ENCODE measurements at places on chromosomes 7 and 10.

GRCh38 chr7:122438006-122438405 lies 133.5 kb upstream of the FEZF1 start:
- DNase-seq: no peak

GRCh38 chr7:128031901-128032604 lies 816 bp upstream of the LRRC4 start:
- DNase-seq: peak; percentile 49

GRCh38 chr7:90726623-90727022 lies 130.5 kb downstream of the CDK14 start:
- no peak for DNase-seq

DNA sequence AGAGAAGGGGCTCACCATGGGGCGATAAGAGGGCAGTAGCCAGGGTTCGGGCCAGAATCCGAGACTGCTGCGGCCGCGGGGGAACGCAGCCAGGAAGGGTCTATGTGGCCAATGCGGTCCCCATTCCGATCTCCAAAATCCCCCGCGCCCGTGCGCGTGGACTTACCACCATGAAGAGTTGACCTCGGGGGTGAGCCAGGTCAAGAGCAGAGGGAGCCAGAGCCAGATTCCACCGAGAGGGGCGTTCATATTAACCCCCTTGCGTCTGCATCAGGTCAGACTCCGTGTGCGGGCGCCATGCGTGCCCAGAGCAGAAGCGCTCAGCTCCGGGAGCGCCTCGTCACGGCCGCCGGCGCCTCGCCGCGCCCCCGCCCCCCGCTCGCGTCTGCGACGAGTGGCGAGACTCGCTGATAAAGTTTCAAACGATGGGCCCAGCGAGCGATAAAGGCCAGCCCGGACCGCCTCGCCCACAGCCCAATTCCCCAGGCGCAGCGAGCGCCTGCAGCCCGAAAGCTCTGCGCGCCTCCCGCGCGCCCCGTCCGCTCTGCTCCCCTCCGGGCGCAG lies at the start of gene WNT2:
Gene WNT2, minus strand, starts transcription at position 318 of the 564 bp plus-strand sequence. Its CDS starts 69 bp downstream, at position 249.
- DNase-seq: no peak

GRCh38 chr7:26627891-26628341 lies 236.5 kb downstream of the SKAP2 start:
- DNase-seq: no peak

- no peak for DNase-seq
Measured at GRCh38 chr10:102675011-102675665, 30.9 kb downstream of the TRIM8 start.

GRCh38 chr7:102888561-102889233 lies 24.1 kb upstream of the LRRC17 start:
- DNase-seq: no peak

DNA sequence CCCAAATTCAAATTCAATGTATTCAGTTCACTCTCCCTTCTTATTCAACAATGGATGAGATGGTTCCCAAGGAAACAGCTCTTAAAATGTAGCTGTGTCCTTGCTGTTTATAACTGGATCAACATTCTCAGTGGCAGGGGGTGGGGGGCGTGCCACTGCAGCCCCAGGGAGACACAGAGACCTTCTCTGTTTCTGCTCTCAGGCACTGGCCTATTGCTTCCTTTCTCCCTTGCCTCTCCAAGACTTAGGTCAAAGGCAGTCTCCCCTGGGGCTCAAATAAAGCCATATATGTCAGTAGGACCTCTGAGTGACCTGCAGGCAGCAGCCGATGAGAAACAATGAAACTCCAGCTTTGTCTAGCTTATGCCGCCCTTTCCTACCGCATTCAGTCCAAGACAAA lies 20.7 kb downstream of the VSTM4 start:
- DNase-seq: no peak

- DNase-seq: no peak
Measured at GRCh38 chr7:25906760-25907159, 245.2 kb upstream of the NFE2L3 start.

DNA sequence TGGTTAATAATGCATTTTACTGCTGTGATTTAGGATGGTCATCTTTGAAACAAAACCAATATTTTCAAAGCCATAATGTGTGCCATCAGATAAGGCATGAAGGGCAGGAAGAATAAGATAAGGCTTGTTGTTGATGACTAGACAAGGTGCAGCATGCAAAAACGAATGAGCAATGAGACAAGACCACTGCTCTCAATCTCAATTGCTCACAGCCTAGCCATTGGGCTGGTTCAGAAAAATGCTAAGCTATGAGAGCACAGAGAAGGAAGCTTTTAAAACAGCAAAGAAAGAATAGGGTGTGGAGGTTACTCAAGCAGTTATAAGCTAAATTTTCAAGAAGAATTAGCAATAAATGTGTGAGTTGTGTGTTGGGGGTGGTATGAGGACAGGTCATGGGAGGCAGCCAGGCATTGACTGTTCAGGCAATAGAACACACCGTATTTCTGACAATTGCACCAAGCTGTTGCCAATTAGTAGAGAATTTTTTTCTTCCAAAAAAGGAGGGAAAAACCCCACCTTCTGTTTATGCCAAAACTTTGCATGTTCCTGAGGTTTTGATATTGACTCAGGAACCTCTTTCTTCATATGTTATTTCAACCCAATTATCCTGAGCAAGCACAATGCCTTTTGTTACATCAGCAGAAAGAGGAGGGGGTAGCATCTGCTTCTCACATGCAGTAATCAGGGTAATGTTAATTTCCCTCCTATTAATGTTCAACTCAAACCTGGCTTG lies 276.5 kb downstream of the HDAC9 start:
- DNase-seq: no peak

DNA sequence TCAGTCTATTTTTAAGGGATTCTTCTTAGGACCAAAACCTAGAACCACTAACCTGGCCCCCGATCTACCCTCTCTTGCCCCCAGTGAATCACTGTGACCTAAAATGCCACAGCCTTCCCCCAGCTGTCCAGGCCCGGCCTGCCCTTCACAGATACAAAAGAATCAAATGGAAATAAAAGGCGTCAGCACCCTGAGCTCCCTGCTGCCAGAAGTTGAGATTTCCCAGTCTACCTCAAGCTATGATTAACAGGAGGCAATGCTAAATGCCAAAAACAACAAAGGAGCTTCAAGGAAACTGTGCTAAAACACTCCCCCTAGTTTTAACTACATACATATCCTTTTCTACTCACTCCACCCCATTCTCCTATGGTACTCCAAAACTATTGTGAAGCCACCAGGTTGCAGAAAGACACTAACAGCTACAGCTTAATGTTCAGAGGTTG lies 67.8 kb downstream of the GSAP start:
- no peak for DNase-seq

GRCh38 chr7:99000196-99000903 lies 122.0 kb downstream of the TRRAP start:
- no peak for DNase-seq

DNA sequence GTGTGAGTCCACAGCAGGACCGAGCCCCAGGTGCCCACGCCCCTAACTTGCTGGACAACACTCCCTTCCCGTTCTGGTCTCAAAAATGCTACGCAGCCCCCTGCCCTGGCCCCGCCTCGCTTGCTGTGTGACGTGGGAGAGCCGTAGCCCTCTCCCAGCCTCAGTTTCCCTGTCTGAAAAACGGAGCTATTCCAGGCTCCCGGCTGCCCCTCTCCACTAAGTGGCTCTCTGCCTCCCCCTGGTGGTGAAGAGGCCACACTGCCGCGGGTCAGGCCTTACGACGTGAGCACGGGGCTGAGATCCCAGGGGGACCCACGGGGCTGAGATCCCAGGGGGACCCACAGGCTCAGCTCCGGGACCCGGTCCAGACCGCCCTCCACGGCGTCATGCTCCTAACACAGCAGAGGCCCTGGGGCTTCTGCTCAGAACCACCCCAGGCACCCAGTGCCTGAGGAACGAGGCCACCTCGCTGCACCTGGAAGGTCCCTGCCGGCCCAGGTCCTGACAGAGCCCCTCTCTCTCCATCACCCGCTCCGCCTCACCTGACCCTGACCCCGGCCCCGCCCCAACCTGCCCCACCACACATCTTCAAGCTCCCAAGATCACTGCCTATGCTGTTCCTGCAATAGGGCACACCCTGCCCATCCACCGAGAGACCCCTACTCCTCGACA lies 26.7 kb downstream of the MICALL2 start:
- peak; percentile 64 for DNase-seq

DNA sequence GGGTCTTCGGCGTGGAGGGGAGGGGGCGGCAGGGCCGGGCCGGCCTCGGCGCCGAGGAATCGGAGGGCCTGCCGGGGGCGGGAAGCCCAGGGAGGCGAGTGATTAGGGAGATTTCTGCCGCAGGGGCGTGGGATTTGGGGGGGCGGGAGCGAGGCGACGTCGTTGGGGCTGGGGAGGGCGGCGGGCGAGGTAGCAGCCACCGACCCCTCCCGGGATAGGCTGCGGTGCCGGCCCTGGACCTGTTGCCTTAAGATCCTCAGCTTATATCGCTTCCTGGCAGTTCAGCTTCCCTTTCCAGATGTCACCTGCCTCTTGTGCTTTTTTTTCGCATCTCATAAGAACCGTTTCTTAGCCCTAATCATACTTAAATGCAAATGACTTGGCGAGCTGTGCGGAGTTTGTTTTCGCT lies 655 bp downstream of the LMTK2 start:
- DNase-seq: no peak

DNA sequence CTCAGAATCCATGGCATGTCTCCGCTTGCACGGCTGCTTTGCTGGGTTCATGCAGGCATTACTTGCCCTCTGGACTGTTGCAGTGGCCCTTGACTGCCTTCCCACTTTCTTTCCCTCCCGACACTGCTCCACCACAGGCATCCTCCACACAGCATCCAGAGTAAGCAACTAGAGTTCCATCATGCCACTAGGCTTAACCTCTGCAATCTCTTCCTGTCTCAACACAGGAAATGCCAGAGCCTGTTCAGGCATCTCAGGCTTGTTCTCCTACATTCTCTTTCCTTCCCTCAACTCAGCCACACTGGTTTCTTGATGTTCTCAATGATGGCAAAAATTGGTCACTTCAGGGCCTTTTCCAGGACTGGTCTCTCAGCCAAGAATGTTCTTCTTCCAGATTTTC lies 284.5 kb upstream of the KLF6 start:
- no peak for DNase-seq

All from CD4-positive, alpha-beta T cell treated with Interleukin-4 for 1 hour (primary cell).